DMS53 (cell line): ENCODE measurements at places on chromosomes 4 and X.

- no peak for DNase-seq
These were observed 456.4 kb upstream of the HTR2C start for GRCh38 chrX:114127411-114128025.

DNA sequence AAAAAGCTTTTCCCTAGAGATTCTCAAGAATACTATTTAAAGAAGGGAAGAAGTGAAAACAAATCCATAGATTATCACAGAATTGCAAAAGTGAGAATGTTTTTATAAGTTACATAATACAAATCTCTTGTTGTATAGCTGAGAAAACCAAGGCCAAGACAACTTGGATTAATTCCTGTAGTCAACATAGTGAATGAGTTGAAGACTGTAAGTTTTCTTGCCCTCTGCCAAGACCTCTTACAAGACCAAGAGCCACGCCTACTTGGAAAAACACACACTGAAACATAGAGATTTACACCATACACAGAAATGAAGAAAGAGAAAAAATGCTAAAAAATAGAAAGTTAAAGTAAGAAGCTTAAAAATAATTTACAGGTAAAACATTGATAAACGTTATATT lies 2024.0 kb downstream of the PCDH7 start:
- no peak for DNase-seq

- DNase-seq = no peak
These were observed 70.1 kb upstream of the SH3RF1 start for GRCh38 chr4:169340834-169341233.

DNA sequence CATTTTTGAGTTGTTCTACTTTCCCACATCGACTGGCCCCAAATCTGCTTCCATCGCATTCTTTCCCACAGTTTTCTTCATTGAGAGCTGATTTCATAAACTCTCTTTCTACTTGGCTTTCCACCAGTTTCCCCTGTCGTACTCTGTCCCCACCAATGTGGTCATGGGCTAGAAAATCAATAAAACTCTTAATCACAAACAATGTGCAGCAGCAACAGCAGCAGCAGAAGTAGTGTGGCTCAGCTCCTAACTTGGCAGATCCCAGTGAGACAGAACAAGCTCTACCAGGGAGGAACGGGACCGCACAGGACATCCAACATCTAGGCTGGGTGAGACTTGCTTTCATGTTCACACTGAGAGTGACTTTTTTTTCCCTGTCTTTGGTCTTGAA lies 3.1 kb upstream of the SETD7 start:
- DNase-seq = no peak

DNA sequence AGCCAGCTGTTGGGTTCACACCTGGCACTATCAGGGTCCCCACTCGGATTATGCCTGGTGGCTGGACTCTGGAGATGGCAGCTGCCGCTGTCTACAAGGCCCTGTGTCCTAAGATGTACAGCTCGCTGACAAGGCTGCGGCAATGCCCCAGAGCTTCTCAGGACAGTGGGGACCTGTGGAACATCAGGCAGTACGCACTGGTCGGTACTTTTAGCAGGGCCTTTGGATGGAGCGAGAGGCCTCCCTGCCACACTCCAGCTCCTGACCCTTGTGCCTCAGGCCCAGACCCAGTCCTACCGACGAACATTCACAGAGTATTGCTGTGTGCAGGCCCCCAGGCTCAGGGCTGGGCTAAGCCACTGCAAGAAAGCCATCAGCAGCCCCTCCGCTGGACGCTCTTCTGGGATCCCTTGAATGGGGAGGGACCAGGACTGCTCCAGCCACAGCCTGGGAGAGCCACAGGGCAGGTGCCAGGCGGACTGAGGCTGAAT lies 45.7 kb upstream of the HMX1 start:
- DNase-seq = no peak

GRCh38 chr4:27149541-27150212 lies 289.0 kb downstream of the STIM2 start:
- peak; percentile 31 for DNase-seq

DNA sequence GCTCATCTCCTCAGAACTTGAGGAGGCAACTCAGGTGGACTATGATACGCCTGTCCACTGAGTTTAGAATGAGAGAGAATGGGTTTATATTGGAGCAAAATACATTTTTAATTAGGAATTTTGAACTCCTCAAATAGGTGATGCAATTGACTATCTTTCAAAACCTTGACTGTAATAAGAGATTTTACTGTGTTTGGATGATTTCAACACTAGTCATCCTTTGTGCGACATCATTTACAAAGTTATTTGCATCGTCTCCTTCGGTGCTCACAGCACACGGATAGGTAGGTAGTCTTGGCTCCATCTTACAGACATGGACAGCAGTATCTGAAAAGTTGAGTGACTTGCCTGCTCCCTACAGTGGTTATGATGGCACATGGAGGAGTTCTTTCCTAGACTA lies 67.0 kb downstream of the AASDH start:
- DNase-seq = no peak

DNA sequence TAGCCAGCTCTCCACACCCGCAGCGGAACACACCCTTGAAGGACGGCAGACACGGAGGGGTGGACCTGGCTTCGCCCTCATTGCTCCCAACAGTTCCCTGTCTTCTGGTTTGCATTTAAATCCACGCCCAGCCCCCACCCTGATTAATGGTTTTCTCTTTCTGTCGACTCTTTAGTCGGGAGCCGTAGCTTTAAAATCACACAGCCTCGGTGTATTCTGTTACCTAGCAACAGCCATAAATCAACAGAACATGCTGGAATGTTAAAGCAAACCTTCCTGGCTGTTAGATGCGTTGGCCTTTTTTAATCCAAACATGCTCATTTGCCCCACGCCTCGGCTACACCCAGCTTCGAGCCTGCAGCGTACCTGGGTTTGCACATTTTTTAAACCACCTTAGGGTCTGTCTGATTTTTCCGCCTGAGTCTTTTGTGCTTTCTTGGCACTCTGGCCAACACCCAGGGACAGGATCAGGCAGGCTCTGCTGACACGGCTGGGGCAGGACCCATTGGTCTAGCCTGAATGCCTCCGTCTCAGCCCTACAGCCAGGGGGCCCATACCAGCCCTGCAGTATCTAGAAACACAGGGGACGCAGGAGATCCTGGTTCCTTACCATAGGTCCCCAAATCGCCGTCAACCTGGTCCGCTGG lies 21.4 kb upstream of the PPP2R2C start:
- peak; percentile 55 for DNase-seq

DNA sequence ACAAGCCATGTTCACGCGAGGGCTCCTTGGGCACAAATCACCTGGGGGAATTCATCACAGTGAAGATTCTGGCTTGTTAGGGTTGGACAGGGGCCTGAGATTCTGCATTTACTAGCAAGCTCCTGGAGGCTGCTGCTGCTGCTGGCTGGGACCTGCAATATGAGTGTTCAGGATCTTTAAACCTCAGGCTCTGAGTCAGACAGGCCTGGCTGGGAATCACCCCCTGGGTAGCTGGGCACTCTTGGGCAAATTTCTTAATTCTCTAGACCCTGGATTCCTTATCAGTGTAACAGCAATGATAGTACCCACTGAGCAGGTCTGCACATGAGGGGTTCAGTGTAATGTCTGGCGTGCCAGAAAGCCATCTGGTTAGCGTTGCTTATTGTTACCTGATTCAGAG lies 101.5 kb downstream of the DHX15 start:
- DNase-seq = no peak

DNA sequence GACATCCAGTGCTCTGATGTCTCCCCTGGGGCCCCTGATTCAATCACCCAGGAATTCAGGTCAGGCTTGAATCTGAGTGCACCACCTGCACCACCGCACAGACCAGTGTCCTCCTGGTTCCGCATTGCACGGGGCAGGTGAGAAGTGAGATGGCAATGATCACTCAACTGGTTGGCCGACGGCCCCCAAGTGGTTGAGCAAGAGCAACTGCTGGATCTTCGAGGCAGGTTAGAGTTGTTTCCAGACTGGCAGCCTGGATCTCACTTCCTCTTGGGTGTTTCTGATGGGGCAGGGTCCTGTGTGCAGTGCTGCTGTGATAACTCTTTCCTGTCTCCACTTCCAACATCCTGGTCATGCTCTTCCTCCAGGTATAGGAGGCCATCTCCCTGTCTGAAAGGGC lies 50.4 kb downstream of the C4orf50 start:
- DNase-seq = peak; percentile 43

DNA sequence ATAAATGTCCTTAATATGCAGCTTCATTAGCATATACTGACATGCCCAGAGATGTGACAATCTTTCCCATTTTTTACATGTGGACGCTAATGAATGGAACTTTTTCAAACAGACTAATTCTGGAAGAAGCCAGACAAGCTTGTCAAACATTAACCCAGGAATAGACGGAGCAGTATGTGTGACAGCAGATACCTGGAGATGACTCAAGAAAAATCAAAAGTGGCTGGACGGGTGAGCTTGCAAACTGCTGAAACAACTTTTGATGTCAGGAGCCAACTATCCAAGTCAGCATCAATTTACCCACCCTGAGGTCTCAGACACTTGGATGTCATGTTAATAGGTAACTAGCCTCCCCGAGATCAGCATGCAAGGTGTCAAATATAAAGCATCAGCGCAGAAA lies 183.0 kb downstream of the PACRGL start:
- peak; percentile 74 for DNase-seq

GRCh38 chr4:164906368-164906767 lies 29.4 kb downstream of the APELA start:
- DNase-seq = peak; percentile 12
